A673 (cell line): ENCODE measurements at places on chromosomes 1 and 21. TPM values are rescaled to one million over a fixed set of nuclear protein-coding genes. Genes with fewer than 3 reads are reported as not detected.

REN gene
- not detected in 2 replicates for total RNA-seq

PLEKHG5 gene
- 0.86 and 2.3 TPM in 2 replicates for total RNA-seq

- no peaks in the 10 kb centered on the region for H3K36me3 ChIP-seq
- H3K27me3 ChIP-seq = no peaks in the 10 kb centered on the region
- no peak overlapping the region for H3K27ac ChIP-seq
- no peak overlapping the region for H3K4me3 ChIP-seq
- no peaks in the 10 kb centered on the region for H3K4me1 ChIP-seq
Observed at GRCh38 chr1:236129306-236129705, 13.0 kb upstream of the GPR137B start.

- no peak overlapping the region for H3K27ac ChIP-seq
- DNase-seq = no peak
- H3K4me3 ChIP-seq = no peak overlapping the region
- no peaks in the 10 kb centered on the region for H3K4me1 ChIP-seq
- no peaks in the 10 kb centered on the region for H3K27me3 ChIP-seq
Observed at GRCh38 chr1:8926707-8927694, 18.7 kb upstream of the CA6 start.

GRCh38 chr1:89523572-89524368 is 859 bp upstream of the LRRC8B start:
- no peaks in the 10 kb centered on the region for H3K27me3 ChIP-seq
- peak overlapping the region; percentile 91 for H3K4me3 ChIP-seq
- peaks cover 29% of the 10 kb centered on the region for H3K4me1 ChIP-seq
- no peaks in the 10 kb centered on the region for H3K36me3 ChIP-seq
- H3K27ac ChIP-seq = peak overlapping the region; percentile 84
- peak; percentile 72 for DNase-seq

KCNE2 gene
- 0.31 and 0.39 TPM in 2 replicates for total RNA-seq

PGD gene
- 423 and 451 TPM in 2 replicates for total RNA-seq

DNA sequence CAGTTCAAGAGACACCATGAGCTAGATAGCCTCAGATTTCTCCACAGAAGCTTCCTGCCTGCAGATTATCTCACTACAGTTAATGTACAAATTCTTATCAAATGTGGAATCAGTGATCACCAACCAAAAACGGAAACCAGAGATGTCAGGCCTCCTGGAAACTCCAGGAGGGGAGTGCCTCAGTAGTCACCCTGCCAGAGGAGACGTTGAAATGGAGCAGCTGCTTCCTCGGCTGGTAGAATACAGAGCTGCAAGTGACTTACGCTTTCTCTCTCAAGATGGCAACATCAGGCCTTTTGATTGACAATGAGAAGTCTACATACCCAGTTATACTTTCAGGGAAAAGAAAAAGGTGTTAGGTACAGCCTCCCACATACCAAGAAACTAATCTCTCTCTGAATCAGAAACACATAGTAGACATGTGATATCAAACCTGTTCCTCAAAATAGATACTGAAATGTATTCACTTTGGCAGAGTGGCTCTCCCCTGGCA is 52.2 kb downstream of the ACP6 start:
- H3K4me1 ChIP-seq = peaks cover 5% of the 10 kb centered on the region
- H3K27me3 ChIP-seq = no peaks in the 10 kb centered on the region
- peaks cover 72% of the 10 kb centered on the region for H3K36me3 ChIP-seq
- DNase-seq = peak; percentile 25
- H3K4me3 ChIP-seq = no peak overlapping the region

GRCh38 chr1:52725903-52726264 is 369 bp upstream of the ZYG11B start:
- H3K4me3 ChIP-seq = peak overlapping the region; percentile 64
- no peaks in the 10 kb centered on the region for H3K36me3 ChIP-seq
- H3K4me1 ChIP-seq = peaks cover 11% of the 10 kb centered on the region

CLCA2 gene
- total RNA-seq = not detected in 2 replicates

GRCh38 chr1:172360985-172361384 is 59.5 kb upstream of the C1orf105 start:
- H3K27ac ChIP-seq = no peak overlapping the region
- no peaks in the 10 kb centered on the region for H3K27me3 ChIP-seq
- DNase-seq = no peak
- H3K4me1 ChIP-seq = peaks cover 55% of the 10 kb centered on the region
- no peaks in the 10 kb centered on the region for H3K36me3 ChIP-seq

DNA sequence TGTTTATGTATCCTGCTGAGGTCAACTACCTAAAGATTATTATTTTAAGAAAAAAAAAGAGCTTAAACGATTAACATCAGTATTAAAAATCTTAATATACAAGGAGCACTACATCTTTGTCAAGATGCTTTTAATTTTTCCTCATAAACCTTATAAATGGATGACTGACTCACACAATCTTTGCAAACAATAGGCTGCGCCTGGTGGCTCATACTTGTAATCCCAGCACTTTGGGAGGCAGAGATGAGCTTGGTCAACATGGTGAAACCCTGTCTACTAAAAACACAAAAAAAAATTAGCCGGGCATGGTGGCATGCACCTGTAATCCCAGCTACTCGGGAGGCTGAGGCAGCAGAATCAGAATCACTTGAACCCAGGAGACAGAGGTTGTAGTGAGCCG is 1.7 kb downstream of the KHDC4 start:
- H3K36me3 ChIP-seq = peaks cover 61% of the 10 kb centered on the region
- no peaks in the 10 kb centered on the region for H3K27me3 ChIP-seq
- peaks cover 32% of the 10 kb centered on the region for H3K4me1 ChIP-seq
- DNase-seq = no peak
- H3K4me3 ChIP-seq = peak overlapping the region; percentile 67
- no peak overlapping the region for H3K27ac ChIP-seq

GRCh38 chr1:220572416-220572815 is 44.5 kb downstream of the MARK1 start:
- no peaks in the 10 kb centered on the region for H3K36me3 ChIP-seq
- no peak overlapping the region for H3K4me3 ChIP-seq
- H3K27ac ChIP-seq = no peak overlapping the region
- no peaks in the 10 kb centered on the region for H3K4me1 ChIP-seq

IQCC gene
- total RNA-seq = 7.2 and 7.9 TPM in 2 replicates

GRCh38 chr1:180934563-180934962 is 21.9 kb downstream of the KIAA1614 start:
- DNase-seq = no peak
- no peaks in the 10 kb centered on the region for H3K36me3 ChIP-seq
- no peaks in the 10 kb centered on the region for H3K27me3 ChIP-seq
- H3K4me3 ChIP-seq = no peak overlapping the region
- H3K4me1 ChIP-seq = no peaks in the 10 kb centered on the region

FCER1G gene
- 1.2 and 1.5 TPM in 2 replicates for total RNA-seq

- H3K27ac ChIP-seq = no peak overlapping the region
- H3K4me3 ChIP-seq = no peak overlapping the region
- H3K4me1 ChIP-seq = peaks cover 19% of the 10 kb centered on the region
- no peaks in the 10 kb centered on the region for H3K36me3 ChIP-seq
- DNase-seq = no peak
Observed at GRCh38 chr1:10686404-10687040, 109.9 kb downstream of the CASZ1 start.

- no peak overlapping the region for H3K4me3 ChIP-seq
- H3K27me3 ChIP-seq = no peaks in the 10 kb centered on the region
- peaks cover 55% of the 10 kb centered on the region for H3K4me1 ChIP-seq
Observed at GRCh38 chr21:44024887-44025353, 12.8 kb downstream of the TRAPPC10 start.

DNA sequence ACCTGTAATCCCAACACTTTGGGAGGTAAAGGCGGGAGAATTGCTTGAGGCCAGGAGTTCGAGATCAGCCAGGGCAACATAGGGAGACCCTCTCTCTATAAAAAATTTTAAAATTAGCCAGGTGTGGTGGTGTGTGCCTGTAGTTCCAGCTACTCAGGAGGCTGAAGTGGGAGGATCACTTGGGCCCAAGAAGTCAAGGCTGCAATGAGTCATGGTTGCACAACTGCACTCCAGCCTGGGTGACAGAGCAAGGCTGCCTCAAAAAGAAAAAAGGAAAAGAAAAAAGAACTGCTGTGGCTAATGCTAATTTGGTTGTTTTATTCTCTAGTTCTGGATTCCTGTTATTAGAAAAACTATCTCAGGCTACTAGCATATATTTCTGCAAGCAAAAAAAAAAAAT is 29.8 kb downstream of the DBT start:
- H3K36me3 ChIP-seq = peaks cover 29% of the 10 kb centered on the region
- H3K27ac ChIP-seq = no peak overlapping the region
- peak; percentile 4 for DNase-seq
- H3K27me3 ChIP-seq = no peaks in the 10 kb centered on the region
- H3K4me1 ChIP-seq = no peaks in the 10 kb centered on the region

GNG5 gene
- total RNA-seq = 114 and 119 TPM in 2 replicates

GRCh38 chr1:102842606-102843005 is 265.7 kb downstream of the COL11A1 start:
- H3K27me3 ChIP-seq = no peaks in the 10 kb centered on the region
- no peak overlapping the region for H3K4me3 ChIP-seq
- no peak overlapping the region for H3K27ac ChIP-seq
- H3K36me3 ChIP-seq = no peaks in the 10 kb centered on the region

- H3K4me3 ChIP-seq = no peak overlapping the region
- H3K4me1 ChIP-seq = no peaks in the 10 kb centered on the region
- H3K27me3 ChIP-seq = no peaks in the 10 kb centered on the region
- no peaks in the 10 kb centered on the region for H3K36me3 ChIP-seq
Observed at GRCh38 chr1:37948166-37948565, 1.3 kb upstream of the INPP5B start.

- no peak overlapping the region for H3K27ac ChIP-seq
- no peaks in the 10 kb centered on the region for H3K27me3 ChIP-seq
- no peaks in the 10 kb centered on the region for H3K36me3 ChIP-seq
- H3K4me1 ChIP-seq = peaks cover 26% of the 10 kb centered on the region
Observed at GRCh38 chr1:201634261-201634660, 95.3 kb downstream of the NAV1 start.

DNA sequence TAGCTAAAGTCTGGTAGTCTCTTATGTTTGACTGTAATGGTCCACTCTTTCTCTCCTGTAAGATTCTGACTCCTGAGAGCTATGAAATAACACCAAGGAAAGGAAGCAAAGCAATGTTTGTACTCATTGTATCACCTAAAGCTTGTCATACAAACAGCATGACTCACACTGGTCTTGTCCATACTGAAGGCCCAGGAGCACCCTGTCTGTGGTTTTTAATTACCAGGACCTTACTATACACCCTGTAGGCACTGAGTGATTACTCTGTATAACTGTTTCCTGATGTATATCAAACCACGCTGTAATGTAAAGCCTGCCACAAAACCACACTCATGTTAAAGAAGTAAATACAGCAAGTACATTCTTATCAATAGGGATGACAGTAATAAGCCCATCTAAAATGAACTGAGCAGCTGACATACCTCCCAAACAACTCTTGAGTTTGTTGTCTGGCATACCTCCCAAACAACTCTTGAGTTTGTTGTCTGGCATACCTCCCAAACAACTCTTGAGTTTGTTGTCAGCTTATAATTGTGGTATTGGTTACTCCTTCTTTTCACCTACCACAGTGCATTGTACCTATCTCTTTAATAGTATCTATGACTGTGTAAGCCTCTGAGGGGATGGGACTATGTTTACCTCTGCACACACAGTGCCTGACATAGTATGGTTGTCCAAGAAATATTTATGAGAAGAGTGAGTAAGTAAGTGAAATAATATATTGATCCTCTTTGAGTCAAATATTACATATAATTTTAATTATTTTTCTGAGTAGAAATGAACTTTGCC is 11.6 kb upstream of the TNFSF18 start:
- no peaks in the 10 kb centered on the region for H3K36me3 ChIP-seq
- no peaks in the 10 kb centered on the region for H3K4me1 ChIP-seq
- H3K27ac ChIP-seq = no peak overlapping the region
- no peak overlapping the region for H3K4me3 ChIP-seq
- no peaks in the 10 kb centered on the region for H3K27me3 ChIP-seq

PTCH2 gene
- 2.3 and 3.2 TPM in 2 replicates for total RNA-seq

TTC24 gene
- not detected in 2 replicates for total RNA-seq

DNA sequence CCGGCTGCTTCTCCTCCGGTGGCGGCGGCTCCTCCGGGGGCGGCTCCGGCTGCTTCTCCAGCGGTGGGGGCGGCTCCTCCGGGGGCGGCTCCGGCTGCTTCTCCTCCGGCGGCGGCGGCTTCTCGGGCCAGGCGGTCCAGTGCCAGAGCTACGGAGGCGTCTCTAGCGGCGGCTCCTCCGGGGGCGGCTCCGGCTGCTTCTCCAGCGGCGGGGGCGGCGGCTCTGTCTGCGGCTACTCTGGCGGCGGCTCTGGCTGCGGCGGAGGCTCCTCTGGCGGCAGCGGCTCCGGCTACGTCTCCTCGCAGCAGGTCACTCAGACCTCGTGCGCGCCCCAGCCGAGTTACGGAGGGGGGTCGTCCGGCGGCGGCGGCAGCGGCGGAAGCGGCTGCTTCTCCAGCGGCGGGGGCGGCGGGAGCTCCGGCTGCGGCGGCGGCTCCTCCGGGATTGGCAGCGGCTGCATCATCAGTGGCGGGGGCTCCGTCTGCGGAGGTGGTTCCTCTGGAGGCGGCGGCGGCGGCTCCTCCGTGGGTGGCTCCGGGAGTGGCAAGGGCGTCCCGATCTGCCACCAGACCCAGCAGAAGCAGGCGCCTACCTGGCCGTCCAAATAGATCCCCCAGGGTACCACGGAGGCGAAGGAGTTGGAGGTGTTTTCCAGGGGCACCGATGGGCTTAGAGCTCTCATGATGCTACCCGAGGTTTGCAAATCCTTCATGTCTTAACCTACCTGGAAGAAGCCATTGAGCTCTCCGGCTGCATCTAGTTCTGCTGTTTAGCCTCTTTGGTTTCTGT is 2.0 kb downstream of the LORICRIN start:
- no peaks in the 10 kb centered on the region for H3K36me3 ChIP-seq
- H3K27me3 ChIP-seq = peaks cover 42% of the 10 kb centered on the region
- peaks cover 5% of the 10 kb centered on the region for H3K4me1 ChIP-seq
- peak overlapping the region; percentile 52 for H3K4me3 ChIP-seq
- H3K27ac ChIP-seq = no peak overlapping the region

CR1L gene
- total RNA-seq = not detected in 2 replicates

GRCh38 chr1:211484755-211485479 is 7.0 kb downstream of the RD3 start:
- H3K4me1 ChIP-seq = no peaks in the 10 kb centered on the region
- no peaks in the 10 kb centered on the region for H3K36me3 ChIP-seq
- no peak overlapping the region for H3K4me3 ChIP-seq
- no peak overlapping the region for H3K27ac ChIP-seq

DNA sequence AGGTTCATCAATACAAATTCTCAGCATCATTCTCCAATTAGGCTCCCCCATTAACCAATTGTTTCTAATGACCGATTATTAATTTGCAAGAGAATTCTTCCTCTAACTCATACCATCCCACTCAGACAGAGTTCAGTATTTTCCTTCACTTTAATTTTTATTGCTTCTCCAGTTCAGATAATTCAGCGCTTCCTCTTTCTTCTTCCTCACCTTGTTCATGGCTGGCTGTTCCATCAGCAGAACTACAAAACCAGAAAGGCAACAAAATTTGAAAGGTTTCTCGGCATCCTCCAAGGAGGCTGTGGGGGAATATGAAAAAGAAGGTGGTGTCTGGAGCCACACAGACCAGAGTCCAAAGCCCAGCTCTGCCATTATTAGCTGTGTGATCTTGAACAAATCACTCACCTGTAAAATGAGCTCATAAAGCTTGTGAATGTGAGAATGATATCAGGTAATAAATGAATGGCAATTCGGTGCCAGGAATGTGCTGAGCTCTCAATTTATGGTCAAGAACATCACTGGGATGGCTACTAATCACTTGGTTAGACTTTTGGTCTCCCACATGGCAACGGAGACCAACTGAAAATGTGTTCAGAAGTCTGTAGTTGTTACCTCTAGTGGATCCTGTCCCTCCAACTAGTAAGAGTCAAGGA is 11.7 kb upstream of the ZNF436 start:
- peaks cover 7% of the 10 kb centered on the region for H3K4me1 ChIP-seq
- no peak for DNase-seq
- no peaks in the 10 kb centered on the region for H3K27me3 ChIP-seq
- H3K36me3 ChIP-seq = no peaks in the 10 kb centered on the region
- H3K4me3 ChIP-seq = no peak overlapping the region
- no peak overlapping the region for H3K27ac ChIP-seq
